GM03348 (cell line): ENCODE measurements at places on chromosomes 1 and 21.

- no peak for DNase-seq
These were observed 62.4 kb upstream of the LRP8 start for GRCh38 chr1:53390261-53390660.

DNA sequence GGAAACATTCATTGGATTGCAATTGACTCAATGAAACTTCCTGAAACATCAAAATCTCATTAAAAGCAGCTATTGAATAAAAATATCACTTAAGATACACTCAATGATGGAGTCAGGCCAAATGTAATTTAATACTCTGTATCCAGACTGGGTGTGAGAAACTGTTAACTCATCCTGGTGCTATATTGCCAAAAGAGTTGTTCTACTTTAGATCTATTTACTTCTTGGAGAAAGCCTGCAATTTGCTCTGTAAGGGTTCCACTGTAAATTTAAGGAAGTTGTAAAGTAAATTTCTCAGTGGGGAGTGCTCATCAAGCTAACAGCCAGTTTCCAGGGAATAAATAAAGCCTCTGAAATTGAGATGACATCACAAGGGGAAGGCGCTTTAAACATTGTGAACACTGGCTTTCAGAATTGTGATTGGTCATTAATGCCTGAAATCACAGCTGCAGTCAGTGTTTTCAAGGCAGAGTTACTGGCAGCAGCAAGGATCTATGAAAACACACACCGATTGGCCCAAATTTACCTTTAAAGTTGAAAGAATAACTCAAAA is 91.4 kb downstream of the OLFM3 start:
- DNase-seq: no peak

DNA sequence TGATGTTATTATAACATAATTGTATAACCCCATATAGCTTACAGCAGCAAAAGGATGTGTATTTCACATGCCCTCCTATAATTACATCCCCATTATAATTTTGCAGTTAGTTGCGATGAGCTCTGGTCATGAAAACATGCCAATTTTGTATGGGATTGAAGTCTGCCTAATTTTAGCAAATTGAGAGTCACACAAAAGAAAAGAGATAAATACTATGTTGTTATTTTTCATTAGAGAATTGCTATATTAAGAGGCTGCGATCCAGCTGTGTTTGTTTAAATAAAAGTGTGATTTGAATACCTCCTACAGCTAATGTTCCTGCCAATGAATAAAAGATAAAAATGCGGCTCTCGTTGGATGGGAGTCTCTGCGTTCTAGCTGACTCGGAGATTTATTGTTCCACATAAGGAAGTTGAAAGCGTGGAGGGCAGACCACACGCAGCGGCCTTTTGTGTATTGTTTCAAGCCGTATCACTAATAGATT is 461.0 kb upstream of the NFIA start:
- DNase-seq: no peak

GRCh38 chr1:115123116-115123515 is 33.8 kb upstream of the TSPAN2 start:
- no peak for DNase-seq

DNA sequence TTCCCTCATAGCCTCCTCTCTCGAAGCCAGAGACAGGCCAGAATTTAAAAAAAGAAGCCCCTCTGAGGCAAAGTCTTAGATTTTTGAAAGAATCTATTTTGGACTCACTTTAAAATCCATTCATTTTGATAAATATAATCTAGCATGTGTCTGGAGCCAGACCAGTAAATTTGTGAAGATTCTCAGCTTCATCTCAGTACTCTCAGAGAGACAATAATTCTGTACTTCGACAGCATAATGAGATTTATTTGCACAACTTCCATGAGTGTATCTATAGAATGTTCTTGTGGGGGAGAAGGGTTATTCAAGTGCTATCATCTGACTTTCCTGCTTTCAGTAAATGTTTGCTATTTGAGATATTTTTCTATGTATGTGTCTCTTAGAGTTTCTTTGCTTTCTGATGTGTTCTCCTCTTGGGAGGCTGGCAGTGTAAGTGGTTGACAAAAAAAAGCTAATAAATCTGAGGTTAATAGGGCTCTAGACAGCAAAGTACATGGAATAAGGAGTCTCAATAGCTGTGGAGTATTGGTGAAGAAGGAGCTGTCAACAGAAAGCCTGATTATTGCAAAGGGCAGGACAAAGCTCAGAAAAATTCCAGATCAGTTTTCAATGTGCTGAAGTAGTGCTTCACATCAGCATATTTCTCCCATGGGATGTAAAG is 223.0 kb downstream of the PTBP2 start:
- no peak for DNase-seq

DNA sequence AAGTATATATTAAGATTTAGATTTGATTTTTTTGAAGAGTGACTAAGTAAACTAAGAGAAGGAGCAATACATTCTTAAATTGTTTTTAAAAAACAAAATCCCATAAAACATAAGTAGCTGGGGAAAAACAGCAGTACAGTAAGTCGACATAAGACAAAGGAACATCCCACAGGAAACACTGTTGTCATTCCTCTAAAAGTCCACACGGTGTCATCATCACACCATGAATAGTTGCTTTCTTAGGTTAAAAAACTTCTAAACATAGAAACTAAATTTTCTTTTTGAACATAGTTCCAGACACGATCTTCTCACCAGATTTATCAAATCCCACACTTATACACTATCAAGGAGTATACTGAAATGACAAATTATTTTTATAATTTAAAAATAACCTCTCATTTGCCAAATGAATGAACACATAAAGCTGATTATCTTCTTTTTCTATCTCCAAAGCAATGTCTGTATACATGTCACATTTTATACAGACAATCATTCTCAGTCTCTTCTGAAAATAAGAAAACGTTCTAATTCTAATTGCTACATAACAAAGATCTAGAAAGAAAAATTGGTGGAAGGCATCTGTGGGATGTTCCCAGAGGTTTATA is 15.8 kb downstream of the ODF2L start:
- DNase-seq: peak; percentile 64

DNA sequence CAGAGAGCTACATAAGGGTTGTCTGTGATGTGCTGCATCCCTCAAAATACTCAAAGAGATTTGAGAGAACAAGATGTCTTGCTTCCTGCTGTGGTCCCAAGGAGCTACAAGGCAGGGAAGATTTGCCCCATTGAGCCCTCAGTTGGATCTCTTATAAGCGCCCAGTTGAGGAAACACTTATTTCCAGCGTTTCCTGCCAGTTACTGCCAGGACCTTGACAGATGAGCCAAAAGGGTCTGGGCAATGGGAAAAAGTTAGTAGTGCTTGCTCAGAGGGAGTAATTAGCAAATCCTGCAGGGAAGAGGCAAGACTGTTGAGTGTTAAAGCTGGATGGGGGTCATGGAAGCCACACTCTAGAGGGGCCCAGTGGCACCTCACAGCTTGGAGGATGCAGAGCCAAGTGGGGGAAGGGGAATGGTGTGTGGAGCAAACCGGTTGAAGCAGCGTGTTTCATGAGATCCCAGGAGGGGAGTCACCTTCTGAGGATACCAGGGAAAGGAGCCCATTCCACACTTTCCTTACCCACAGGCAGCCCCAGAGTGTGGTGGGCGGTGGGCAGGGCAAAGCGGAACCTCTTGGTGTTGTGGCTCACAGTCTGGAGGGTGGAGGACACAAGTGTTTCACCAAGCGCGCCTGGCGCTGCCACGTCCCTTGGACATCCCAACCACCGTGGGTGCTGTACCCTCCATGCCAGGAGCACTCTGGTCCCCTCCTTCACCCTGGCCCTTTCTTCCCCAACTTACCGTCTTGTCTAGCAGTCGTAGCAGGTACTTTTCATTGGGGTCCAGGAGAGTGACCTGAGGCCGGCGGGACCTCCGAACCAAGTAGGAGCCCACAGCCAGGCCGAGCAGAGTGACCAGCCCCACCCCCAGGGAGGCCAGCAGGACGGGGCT is 805 bp downstream of the CYB5R1 start:
- no peak for DNase-seq

DNA sequence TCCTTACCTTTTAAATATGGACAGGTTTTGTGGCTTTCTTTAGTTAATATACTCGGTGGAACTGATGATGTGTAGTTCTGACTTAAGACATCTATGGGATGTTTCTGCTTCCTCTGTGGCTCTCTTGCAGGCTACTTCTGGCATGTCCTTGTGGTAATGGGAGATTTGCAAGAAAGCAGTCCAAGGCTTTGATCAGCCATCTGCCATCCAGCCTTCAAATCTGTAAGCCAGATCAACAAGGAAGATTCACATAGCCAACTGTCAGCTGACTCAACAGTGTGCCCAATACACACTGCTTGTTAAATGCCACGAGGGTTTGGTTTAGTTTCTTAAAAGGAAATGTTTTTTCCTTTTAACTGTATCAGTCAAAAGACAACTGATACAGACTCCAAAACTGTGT is 722.2 kb upstream of the CHRM3 start:
- DNase-seq: no peak

DNA sequence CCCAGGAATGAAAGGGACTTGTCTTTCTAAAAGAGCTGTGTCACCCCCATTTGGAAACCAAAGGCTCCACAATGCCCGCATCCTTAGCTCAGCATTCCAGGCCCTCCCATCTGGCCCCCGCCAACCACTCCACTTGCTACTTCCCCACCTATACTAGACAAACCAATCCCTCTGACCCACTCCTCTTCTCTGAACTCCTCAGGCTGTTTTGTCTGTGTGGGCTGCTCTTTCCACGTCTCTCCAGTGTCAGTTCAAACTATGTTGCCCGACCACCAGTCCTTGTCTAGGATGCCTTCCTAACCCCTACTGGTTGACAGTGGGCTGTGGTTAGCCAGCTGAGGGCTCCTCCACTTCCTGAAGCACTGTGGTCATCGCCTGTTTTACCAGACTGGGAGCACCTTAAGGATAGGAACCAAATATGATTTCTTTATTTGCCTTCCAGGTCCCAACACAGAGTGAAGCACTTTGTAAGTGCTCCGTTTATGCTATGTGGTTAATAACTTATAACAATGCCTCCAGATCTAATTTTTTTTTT is 8.1 kb upstream of the COA7 start:
- DNase-seq: no peak
